Right ventricle myocardium inferior (tissue), 1 donor: ENCODE measurements at places on chromosomes 6 and 20. TPM values are rescaled to one million over a fixed set of nuclear protein-coding genes. Genes with fewer than 3 reads are reported as not detected.

Gene SPEF1
- 0.14 TPM for total RNA-seq

Gene KIF6
- total RNA-seq: 0.16 TPM

Gene HLA-DRB1
- total RNA-seq: 32.4 TPM

Gene TSHZ2
- total RNA-seq: 4.2 TPM

Gene SLC32A1
- total RNA-seq: not detected

Gene DDR1
- total RNA-seq: 32.5 TPM

Gene CDKN1A
- 63.8 TPM for total RNA-seq

Gene CLDN20
- total RNA-seq: 0.19 TPM

Gene RPP40
- total RNA-seq: 4.2 TPM

Gene SASH1
- 36.8 TPM for total RNA-seq

Gene SERPINB1
- total RNA-seq: 27.5 TPM

Gene GZF1
- 20.6 TPM for total RNA-seq

Gene TFAP2C
- total RNA-seq: 0.22 TPM

Gene IL17A
- total RNA-seq: not detected

Gene SGK2
- total RNA-seq: 1.1 TPM

Gene FOXC1
- total RNA-seq: 2.7 TPM

Gene RAB32
- 7.6 TPM for total RNA-seq

Gene ARFGEF3
- 1.4 TPM for total RNA-seq

Gene ABHD16B
- total RNA-seq: not detected

Gene EYS
- not detected for total RNA-seq

Gene METTL24
- total RNA-seq: 1.1 TPM

Gene COL19A1
- total RNA-seq: 1.2 TPM

Gene DNAAF9
- 22.1 TPM for total RNA-seq

Gene RBPJL
- not detected for total RNA-seq

Gene PABPC1L
- total RNA-seq: 2.3 TPM

Gene FAM162B
- 3.8 TPM for total RNA-seq

Gene FAM209B
- not detected for total RNA-seq

Gene BPIFA1
- total RNA-seq: not detected

Gene KIFC1
- 1.3 TPM for total RNA-seq

Gene PAX1
- total RNA-seq: not detected

Gene CNKSR3
- 20.0 TPM for total RNA-seq

Gene GSTA1
- not detected for total RNA-seq

Gene GPR6
- total RNA-seq: not detected

Gene RSPO3
- total RNA-seq: 0.92 TPM

Gene BTNL2
- total RNA-seq: not detected

Gene TSPO2
- not detected for total RNA-seq

Gene ZC2HC1B
- not detected for total RNA-seq

Gene AKIRIN2
- total RNA-seq: 36.1 TPM

Gene CALHM6
- total RNA-seq: 2.9 TPM

Gene WDR27
- 9.6 TPM for total RNA-seq

Gene SSTR4
- total RNA-seq: not detected

Gene CLPSL1
- total RNA-seq: not detected

Gene TP53INP2
- total RNA-seq: 113 TPM

Gene OR2J2
- not detected for total RNA-seq

Gene CHRNA4
- total RNA-seq: 2.3 TPM

Gene COX4I2
- 7.1 TPM for total RNA-seq

Gene NEURL2
- 5.0 TPM for total RNA-seq
